ENCODE measurements at places on chromosomes 16 and 17. TPM values are rescaled to one million over a fixed set of nuclear protein-coding genes. Genes with fewer than 3 reads are reported as not detected.

GRCh38 chr17:73924114-73924908 lies 279.2 kb upstream of the RPL38 start:
- DNase-seq: no peak

GRCh38 chr17:17535957-17536356 lies 39.8 kb upstream of the RASD1 start:
- no peak for DNase-seq

CRISPLD2 gene
- 4.2 TPM for total RNA-seq

- no peak for DNase-seq
Measured at GRCh38 chr16:4696172-4696904, 3.0 kb downstream of the NUDT16L1 start.

CALCOCO2 gene
- total RNA-seq: 154 TPM

GRCh38 chr17:74768069-74768762 lies 7.9 kb downstream of the NAT9 start:
- DNase-seq: no peak

ATAD5 gene
- 2.7 TPM for total RNA-seq

DNA sequence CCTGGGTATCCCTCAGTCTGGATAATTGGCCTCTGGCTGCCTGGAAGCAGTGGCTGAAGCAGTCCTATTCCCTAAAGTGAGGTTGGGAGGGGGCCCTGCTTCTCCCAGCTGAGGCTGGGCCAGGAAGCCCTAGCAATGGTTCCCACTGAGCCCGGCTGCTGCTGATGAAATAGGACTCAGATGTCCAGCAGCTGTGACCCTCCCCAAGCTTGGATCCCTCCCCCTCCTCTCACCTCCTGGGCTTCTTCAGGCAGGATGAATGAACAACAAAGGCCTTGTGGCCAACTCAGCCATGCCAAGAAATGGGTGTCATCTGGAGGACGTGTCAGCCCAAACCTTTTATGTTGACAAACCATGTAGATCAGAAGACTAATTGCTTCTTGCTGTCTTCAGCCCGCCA lies 42.0 kb downstream of the AXIN2 start:
- no peak for DNase-seq

PIK3R5 gene
- total RNA-seq: 164 TPM

CCL14 gene
- not detected for total RNA-seq

Data from T-helper 17 cell (primary cell).